ENCODE measurements at places on chromosomes 7 and 10.

DNA sequence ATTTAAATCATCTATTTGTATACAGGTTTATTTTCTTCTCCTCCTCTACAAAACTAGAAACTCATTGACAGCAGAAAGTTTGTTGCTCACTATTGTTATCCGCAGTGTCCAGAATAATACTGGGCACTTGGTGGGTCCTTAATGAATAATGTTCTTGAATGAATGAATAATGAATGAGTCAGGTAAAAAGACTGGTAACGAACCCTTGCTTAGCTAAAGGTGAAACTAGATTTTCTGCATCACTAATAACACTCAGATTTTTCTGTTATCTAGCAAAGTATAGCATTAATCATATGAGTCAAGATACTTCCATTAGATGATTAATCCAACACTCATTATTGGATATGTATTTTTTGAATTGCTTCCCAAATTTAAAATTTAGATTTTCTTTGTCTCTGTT is 953.2 kb downstream of the SORCS3 start:
- DNase-seq: no peak

GRCh38 chr10:12656518-12657142 is 307.3 kb downstream of the CAMK1D start:
- peak; percentile 54 for DNase-seq

DNA sequence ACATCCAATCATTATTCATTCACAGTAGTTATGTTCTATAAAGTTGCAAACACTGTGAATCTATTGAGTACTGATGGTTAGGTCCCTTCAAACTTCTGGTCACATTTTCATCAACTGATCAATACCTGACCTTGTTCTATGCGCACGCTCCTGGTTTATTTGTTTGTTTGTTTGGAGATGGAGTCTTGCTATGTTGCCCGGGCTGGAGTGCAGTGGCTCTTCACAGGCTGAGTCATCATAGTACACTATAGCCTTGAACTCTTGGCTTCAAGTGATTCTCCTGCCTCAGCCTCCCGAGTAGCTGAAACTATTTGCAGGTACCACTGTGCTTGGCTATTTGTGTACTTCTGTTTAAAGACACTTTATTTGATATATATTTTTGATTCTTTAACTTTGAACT is 19.3 kb downstream of the SND1 start:
- DNase-seq: no peak

DNA sequence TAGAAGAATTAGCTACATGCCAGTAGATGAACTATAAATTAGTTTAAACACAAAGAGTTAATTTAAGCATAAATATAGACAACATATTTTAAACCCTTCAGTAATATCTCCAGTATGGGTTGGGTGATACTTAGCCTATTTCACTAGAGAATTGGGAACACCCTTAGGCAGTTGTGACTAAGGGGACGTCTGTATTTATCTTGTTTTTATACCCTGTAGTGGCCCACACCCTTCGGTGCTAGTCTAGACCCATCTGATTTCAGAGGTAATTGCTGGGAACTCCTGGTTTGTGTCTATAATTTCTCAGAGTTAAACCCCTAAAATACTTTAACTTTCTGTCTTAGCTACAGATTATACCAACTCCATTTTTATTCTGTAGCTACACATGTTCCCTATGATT is 11.5 kb upstream of the STEAP4 start:
- DNase-seq: no peak

GRCh38 chr10:53765311-53765710 is 992.7 kb upstream of the MBL2 start:
- DNase-seq: peak; percentile 28

- peak; percentile 65 for DNase-seq
These were observed 407.9 kb downstream of the NRG3 start for GRCh38 chr10:82282782-82283456.

DNA sequence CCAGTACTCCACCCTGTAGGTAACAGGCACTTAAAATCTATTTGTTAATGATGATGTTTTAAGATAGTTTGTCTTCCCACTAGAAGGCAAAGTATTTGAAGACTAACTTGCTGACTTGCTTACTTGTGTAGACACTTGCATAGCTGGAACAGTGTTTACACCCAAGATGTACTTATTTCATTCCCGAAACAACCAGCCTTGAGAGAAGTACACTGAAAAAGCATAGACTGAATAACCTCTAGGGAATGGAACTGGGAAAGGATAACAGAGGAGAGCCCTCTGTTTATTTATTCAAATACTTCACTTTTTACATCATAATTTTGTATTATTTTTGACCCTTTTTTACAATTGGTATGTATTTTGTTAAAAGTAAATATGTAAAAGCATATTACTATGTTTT is 33.1 kb upstream of the TMEM26 start:
- no peak for DNase-seq

DNA sequence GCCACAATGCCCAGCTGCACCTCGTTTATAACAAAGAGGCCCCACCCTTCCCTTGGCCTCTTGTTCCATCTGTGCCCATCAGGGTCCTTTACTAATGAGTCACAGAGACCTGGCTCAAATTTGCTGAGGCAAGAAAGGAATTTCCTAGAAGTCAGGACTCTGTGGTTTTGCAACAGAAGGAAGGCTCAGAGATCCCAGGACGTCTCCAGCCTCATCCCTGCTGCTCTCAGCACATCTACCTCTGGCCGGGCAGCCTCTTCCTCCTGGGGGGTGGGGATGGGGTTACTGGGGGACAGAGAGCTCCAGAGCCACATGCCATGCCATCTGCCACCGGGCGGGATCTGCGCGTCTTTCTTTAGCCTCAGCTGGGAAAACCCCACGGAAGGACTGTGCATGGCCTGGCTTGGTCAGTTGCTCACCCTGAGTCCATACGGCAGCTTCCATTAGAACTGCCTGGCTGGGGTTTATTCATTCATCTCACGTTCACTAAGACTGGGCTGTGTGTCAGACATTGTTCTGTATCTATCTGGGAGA is 41.9 kb upstream of the PSMG3 start:
- DNase-seq: peak; percentile 93

GRCh38 chr10:11345224-11346054 is 266.0 kb downstream of the USP6NL start:
- peak; percentile 21 for DNase-seq

- no peak for DNase-seq
These were observed 26.9 kb upstream of the HHEX start for GRCh38 chr10:92662848-92663247.

GRCh38 chr10:49540056-49540797 is 1.3 kb upstream of the ERCC6 start:
- DNase-seq: no peak

DNA sequence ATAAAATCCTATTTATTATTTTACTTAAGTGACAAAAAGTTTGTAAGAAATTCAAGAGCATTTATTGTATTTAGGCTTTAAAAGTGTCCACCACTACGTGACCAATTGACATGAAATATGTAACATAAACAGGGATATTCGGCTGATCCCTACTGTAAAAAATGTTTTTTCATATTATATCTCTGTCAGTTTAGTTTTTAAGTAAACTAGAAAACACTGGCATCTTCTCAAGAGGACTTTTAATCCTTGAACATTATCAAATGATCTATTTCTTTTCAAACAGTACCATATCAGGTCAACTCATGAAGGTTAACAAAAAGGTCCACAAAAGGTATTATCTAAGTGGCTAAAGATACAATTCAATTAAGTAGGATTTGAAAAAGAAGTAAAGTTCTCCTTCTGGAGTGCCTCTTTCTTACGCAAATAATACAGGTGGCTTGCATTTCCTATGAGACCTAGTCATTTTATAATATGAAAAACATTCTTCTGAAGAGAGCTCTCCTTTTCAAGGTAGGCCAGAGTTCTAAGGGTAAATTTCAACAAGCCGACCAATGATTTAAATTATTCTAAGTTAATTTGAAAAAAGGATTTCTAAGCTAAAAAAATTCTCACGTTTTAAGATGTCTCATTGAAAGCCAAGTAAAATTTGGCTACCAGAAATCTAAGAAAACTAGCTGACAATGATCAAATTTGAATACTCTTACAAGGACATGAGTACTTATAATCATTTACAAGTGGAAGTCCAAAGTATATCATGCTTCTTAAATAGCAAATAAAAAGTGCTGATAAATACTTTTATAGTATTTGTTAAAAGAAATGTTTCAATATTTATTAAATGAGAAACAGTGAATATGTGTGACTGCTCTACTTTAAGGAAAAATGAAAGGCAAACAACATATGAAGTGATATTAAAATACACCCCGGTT is 133.5 kb downstream of the NRBF2 start:
- peak; percentile 32 for DNase-seq

- DNase-seq: no peak
These were observed 1106.8 kb upstream of the LRRTM3 start for GRCh38 chr10:65818990-65819389.

- no peak for DNase-seq
These were observed 154.1 kb downstream of the NRP1 start for GRCh38 chr10:33180390-33180789.

DNA sequence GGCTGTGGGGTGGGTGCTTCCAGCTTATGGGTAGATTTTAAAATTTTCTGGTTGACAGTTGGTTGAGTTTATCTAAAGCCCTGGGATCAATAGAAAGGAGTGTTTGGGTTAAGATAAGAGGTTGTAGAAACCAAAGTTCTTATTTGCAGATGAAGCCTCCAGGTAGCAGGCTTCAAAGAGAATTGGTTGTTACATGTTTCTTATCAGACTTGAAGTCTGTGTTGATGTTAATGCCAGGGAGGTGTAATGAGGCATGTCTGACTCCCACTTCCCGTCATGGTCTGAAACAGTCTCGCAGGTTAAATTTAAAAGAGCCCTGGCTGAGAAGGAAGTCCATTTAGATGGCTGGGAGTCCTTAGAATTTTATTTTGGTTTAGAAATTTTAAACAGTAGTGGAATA is 165.2 kb upstream of the TMEM72 start:
- DNase-seq: no peak

GRCh38 chr10:63145782-63146181 is 12.7 kb downstream of the NRBF2 start:
- DNase-seq: no peak

- no peak for DNase-seq
These were observed 241.5 kb downstream of the DYNC1I1 start for GRCh38 chr7:96013836-96014235.

DNA sequence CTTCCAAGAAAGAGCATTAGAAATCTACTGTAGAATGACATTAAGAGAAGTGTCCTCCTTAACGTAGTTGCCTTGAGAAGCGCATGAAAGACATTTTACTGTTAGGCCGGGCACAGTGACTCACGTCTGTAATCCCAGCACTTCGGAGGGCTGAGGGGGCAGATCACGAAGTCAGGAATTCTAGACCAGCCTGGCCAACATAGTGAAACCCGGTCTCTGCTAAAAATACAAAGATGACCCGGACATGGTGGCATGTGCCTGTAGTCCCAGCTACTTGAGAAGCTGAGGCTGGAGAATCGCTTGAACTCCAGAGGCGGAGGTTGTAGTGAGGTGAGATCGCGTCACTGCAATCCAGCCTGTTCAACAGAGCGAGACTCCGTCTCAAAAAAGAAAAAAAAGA is 28.9 kb downstream of the TARP start:
- DNase-seq: no peak

DNA sequence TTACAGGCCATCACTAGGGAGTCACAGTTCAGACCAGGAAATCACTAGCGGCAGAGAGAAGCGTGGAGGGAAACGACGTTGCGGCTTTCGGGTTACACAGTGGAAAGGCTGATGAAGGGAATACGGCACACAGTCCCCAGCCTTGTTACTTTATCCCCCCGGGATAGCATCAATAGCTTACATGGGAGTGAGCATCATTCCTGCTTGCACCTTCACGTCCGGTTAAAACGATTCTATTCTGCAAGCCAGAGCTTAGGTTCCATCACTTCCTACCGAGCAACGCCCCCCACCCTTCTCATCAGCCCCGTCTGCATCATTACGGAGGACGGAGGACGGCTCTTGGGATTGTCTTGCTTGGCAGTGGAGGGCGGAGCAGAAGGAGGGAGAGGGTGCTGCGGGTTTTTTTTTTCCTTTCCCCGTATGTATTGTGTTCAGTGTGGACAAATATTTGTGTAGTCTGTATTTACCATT is 124.9 kb downstream of the CLEC2L start:
- no peak for DNase-seq

DNA sequence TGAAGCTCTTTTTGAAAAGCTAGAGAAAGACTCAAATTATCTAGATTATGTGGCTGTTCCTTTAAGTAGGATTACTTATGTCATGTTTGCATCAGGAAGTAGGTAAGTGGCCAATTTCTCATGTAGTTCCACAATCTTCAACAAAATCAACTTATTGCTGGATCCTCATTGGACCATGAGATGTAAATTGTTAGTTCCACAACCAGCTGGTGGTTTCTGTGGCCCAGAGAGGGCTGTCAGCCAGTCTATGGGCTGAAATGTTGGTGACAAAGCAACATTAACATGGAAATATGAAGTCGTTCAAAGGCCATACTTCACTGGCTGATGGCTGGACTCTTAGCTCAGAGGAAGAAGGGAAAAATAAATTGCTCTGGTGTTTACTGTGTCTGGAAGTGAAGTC is 157.9 kb downstream of the PLXDC2 start:
- no peak for DNase-seq

- no peak for DNase-seq
These were observed 263.4 kb upstream of the PRKCQ start for GRCh38 chr10:6843481-6843881.

- DNase-seq: no peak
These were observed 1.1 kb upstream of the MACC1 start for GRCh38 chr7:20218279-20218678.

- no peak for DNase-seq
These were observed 102.4 kb upstream of the FRMD4A start for GRCh38 chr10:14433147-14433546.

DNA sequence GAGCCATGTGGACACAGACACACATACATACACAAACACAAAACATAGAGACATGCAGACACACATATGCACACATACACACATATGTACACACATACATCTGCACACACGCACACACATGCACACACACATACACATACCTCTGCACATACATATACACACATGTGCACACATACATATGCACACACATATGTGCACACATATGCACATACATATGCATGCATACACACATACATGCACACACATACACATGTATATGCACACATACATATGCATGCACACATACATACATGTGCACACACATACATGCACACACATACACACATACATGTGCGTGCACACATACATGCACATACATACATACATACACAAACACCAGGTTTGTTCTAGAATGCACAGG is 236.3 kb upstream of the FOXK1 start:
- DNase-seq: no peak

- no peak for DNase-seq
These were observed 34.1 kb upstream of the MALRD1 start for GRCh38 chr10:19014498-19014897.

- DNase-seq: no peak
These were observed 34.0 kb upstream of the DGKB start for GRCh38 chr7:14936554-14936953.

GRCh38 chr10:70850097-70850496 is 34.3 kb downstream of the SGPL1 start:
- no peak for DNase-seq

DNA sequence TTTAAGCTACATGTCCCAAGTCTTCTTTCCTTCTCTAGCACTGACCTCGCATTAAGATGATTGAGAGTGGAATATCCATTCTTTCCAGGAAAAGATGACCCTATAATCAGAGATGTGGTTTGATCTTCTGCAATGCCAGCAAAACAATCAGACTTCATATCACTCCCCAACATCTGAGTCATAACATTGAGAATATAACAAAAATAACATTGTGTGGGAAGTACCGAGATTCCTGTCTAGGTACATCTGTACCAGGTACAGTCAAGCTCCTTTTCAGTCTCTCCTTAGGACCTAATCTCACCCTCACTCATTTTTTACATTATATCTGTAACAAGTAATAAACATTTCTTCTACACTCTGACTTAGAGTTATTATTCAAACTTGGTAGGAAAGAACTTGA is 201.6 kb downstream of the LRRTM3 start:
- DNase-seq: no peak

- DNase-seq: peak; percentile 1
These were observed 52.3 kb downstream of the HECTD2 start for GRCh38 chr10:91462423-91462822.

All from MCF 10A (cell line).